Body of pancreas (tissue), 4 donors: ENCODE measurements at places on chromosomes 7 and 10.
A peak's percentile ranks its signal among the peaks of the same experiment; 100 is the strongest.

- DNase-seq = no peak
These were observed 26.6 kb upstream of the DDC start for GRCh38 chr7:50591480-50592438.

GRCh38 chr10:77678146-77678545, 40.5 kb upstream of the KCNMA1 start:
- no peak for DNase-seq

DNA sequence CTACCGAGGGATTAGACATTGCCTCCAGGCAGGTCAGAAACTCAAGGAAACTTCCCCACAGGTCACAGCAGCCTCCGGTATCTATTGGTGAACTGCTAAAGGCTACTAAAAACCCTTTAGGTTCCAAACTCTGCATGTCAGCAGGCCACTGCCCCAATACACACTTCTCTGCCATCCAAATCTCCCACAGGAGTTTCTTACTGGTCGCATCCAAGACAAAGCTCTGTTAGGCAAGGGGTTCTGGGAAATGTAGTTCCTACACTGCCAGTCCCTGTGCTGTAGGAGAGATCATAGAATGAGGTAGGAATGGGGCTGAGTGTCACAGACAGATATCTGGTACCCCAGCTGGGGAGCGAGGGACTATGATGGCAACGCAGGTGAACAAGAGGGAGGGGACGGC, 757.0 kb upstream of the C7orf33 start:
- no peak for DNase-seq

- peak; percentile 5 for DNase-seq
These were observed 5.1 kb downstream of the NME8 start for GRCh38 chr7:37853468-37853867.

DNA sequence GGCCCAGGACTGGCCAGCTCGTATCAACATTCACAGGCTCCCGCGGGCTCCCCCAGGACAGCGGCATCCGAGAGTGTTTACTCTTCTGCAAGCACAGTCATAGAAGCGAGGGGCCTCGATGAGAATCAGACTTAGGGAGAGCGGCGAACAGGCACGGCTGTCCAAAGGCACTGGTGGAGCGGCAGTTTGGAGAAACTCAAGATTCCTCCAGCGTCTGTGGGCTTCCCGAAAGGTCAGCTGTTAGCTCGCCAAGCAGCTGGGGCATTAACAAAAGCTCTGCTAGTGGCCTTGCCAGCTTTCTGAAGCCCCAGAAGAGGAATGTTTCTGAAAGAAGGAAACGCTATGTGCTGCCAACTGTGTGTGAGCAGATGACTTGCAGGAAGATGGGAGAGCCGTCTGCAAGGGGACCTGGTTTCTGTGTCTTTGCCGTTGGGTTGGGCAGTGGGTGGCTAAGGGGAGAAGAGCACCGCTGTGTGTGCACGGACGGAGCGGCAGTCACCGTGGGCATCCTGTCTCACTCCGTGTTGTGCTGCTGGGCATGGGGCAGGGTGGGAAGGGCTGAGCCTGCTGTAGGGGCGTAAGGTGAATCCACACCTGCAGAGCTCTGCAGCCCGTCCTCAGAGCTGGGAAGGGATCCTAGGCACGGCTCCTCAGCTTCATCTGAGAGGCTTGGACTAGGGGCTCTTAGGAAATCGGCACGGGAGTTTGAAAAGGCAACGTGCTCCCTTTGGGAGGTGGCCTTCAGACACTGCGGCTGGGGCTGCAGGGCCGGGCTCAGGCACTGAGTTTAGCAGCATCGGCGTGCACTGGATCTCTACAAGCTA, 42.1 kb downstream of the AMZ1 start:
- no peak for DNase-seq

DNA sequence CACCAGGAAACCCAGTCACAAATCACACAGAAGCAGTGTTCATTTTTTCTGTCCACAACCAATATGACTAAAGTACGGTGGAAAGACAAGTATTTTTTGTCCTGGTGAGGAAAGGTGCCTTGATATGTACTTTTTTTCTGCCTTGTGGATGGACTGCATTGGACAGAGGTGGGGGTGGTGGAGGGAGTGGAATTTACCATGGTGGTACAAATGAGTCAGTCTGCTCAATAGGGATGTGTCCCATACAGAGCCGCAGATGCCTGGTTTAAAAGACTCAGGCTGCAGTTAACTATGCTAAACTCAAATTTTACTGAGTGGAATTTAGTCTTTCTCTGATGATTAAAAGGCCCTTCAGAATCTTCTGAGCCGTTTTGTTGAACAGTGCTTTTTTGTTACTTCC, 674.5 kb upstream of the GALNT17 start:
- no peak for DNase-seq

DNA sequence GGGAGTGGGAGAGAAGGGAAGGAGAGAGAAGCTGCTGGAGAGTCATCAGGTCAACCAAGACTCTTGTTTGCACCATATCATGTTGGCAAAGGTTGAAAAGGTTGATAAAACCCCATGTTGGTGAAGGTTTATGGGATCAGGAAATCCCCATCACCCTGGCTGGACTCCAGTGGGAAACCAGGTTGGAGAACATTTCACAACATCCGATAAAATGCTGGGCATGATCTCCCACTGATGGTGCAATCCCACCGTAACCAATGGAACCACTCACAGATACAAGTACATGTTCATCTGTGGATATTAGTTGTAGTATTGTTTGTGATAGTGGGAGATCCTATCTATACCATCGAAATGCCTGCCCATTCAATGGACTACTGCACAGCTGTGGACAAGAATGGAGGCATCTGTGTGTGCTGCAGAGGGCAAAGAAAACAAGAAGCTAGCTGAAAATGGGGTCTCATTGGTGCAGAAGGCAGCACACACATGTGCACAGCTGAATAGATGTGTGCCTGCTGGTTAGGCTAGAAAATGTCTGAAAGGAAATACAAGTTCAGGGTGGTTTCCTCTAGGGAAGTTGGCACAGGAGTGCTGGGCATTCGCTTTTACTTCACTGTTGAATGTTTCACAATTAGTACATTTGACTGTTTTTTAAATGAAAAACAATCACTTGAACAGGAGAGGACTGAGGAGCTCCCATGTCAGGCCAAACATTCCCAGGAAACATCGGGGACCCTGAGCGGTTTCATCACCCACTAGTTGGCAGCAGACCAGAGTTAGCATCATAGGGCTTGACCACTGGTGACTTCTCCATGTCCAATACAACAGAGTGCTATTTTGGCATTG, 80.4 kb upstream of the MGMT start:
- DNase-seq = no peak

GRCh38 chr10:132066186-132066585, 440 bp downstream of the JAKMIP3 start:
- no peak for DNase-seq

GRCh38 chr7:91089382-91089963, 174.8 kb upstream of the FZD1 start:
- no peak for DNase-seq

- DNase-seq = no peak
These were observed 386.9 kb upstream of the LRRTM3 start for GRCh38 chr10:66538908-66539307.

DNA sequence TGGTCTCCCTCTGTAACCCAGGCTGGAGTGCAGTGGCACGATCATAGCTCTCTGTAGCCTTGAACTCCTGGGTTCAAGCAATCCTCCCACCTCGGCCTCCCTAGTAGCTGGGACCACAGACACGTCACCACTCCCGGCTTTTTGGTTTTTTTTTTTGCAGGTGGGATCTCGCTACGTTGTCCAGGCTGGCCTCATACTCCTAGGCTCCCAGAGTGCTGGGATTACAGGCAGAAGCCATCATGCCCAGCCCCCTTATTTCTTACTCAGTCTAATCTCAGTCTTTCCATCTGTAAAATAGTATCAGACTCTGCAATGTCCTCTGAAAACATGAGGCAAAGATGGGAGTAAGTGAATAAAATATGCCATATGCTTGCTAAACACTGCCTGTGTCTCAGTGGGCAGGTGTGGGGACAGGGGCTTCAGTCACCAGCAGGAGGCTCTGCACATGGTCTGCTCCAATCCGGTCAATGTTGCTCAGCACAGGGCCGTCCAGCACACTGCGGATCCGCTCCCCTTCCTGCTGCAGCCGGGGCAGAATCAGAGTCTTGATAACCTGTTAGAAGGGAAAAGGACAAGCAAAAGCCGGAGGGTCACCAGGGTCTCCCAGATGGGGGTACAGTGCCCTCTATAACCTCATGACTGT, 8.2 kb downstream of the AP4M1 start:
- no peak for DNase-seq

DNA sequence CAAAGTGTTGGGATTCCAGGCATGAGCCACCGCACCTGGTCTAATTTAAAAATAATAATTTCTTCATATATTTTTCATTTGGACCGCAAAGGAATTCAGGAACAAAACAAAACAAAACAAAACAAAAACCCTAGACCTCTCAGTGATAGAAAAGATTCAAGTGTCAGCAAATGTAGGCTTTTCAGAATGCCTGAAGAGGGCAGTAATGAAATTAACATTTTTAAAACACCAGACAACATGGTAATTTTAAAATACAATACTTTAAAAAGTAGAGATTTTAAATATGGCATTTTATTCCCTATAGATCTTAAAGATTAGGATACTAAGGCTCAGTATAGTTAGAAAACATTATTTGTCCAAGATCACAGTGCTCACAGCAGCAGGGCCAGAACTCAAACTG, 36.6 kb downstream of the DNMBP start:
- no peak for DNase-seq

DNA sequence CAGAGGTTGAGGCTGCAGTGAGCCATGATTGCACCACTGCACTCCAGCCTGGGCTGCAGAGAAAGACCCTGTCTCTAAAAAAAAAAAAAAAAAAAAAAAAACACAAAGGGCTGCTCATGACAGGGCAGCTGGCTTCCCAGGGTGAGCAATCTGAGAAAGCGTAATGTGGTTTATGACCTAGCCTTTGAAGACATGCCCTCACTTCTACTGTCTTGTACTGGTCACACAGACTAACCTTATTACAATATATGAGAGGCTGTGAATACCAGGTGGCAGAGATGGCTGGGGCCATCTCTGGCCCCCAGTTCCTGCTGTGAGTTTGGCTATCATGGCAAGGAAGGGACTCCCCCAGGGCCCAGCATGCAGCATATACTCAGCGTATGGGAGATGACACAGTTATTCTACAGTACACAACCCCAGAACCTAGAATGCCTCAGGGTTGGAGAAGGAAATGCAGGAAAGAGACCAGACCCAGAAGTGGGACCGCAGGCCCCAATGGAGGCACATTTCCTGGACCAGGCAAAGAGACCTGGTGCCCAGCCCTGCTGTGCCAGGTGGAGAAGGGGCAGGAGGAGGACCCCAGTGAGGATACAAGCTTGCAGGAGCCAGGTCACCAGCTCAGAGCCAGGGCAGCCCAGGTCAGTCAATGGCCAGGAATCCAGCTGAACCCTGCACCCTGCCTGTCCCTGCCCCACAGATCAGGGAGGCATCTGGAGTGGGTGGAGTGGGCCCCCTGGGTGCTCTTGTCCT, 26.3 kb downstream of the NPTX2 start:
- DNase-seq = no peak

GRCh38 chr7:50923476-50923875, 140.8 kb upstream of the GRB10 start:
- no peak for DNase-seq

DNA sequence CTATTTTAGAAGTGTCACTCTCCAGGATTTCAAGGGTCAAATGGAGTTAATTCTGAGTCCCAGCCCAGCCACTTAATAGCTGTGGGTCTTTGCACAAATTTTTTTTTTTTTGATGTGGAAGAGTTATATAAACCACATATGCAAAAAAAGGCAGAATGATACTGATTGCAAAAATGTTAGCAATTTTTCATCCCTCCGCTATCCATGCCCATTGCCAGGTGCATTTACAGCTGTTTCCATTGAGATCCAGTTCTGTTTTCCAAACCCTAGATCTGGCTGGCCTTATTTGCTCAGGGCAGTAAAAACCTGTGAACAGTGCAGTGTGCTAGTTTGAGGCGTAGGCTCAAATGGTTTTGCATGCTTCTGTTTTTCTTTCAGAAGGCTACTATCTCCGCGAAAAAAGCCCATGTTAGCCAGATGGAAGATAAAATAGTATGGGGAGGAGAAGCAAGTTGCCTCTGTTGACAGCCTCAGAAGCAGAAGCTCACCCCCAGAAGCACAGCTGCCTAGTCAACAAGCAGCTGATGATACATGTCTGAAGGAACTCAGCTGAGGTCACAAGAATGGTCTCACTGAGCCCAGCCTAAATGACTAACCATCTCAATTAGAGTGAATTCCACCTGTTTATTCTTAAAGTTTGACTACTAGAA, 997 bp upstream of the ZNF138 start:
- DNase-seq = no peak

DNA sequence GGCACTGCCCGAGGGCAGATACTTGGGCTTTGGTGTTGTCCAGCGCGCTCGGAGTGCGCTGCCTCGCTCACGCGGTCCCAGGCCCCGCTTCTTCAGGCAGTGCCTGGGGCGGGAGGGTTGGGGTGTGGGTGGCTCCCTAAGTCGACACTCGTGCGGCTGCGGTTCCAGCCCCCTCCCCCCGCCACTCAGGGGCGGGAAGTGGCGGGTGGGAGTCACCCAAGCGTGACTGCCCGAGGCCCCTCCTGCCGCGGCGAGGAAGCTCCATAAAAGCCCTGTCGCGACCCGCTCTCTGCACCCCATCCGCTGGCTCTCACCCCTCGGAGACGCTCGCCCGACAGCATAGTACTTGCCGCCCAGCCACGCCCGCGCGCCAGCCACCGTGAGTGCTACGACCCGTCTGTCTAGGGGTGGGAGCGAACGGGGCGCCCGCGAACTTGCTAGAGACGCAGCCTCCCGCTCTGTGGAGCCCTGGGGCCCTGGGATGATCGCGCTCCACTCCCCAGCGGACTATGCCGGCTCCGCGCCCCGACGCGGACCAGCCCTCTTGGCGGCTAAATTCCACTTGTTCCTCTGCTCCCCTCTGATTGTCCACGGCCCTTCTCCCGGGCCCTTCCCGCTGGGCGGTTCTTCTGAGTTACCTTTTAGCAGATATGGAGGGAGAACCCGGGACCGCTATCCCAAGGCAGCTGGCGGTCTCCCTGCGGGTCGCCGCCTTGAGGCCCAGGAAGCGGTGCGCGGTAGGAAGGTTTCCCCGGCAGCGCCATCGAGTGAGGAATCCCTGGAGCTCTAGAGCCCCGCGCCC, at the start of gene NPY:
NPY (plus strand) TSS at position 294 of the 802 bp plus-strand sequence. CDS start 1,051 bp downstream, outside the sequence.
- no peak for DNase-seq

GRCh38 chr7:10040674-10041073, 933.0 kb upstream of the PHF14 start:
- no peak for DNase-seq

- no peak for DNase-seq
These were observed 14.1 kb downstream of the ESYT2 start for GRCh38 chr7:158815083-158815799.
